ENCODE measurements at places on chromosomes 6 and 20.

DNA sequence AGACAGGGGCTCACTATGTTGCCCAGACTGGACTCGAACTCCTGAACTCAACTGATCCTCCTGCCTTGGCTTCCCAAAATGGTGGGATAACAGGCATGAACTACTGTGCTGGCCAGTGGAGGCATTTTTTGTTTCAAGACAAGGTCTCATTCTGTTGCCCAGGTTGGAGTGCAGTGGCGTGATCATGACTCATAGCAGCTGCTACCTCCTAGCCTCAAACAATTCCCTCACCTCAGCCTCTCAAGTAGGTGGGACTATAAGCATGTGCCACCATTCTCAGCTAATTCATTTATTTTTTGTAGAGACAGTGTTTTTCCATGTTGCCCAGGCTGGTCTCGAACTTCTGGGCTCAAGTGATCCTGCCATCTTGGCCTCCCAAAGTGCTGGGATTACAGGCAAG is 17.2 kb downstream of the ENPP3 start:
- DNase-seq: no peak

GRCh38 chr6:20876561-20876960 is 342.3 kb downstream of the CDKAL1 start:
- DNase-seq: no peak

GRCh38 chr20:59385480-59385879 is 85.1 kb downstream of the EDN3 start:
- DNase-seq: no peak

DNA sequence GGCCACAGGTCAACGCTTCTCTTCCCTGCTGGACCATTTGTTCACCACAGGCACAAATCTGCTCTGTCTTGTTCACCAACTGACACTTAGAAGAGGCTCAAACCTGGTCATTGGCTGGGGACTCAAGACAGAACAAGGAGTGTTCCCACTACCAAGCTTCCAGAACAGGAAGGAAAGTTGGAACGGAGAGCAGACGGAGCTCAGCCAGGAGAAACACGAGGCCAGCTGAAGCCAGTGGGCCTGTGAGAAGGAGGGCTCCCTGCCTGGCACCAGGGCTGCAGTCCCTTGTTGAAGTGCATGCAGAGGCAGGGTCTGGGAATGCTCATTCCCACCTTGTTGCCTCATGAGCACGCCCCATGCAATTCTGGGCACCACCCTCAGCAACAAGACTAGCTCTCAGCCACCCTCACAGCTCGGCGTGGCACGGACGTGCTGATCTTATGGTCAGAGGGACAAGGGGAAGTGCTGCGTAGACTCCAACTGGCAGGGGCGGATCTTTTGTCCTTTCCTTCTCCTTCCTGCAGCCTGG is 236.6 kb upstream of the QKI start:
- no peak for DNase-seq

GRCh38 chr6:157244175-157244574 is 79.1 kb downstream of the TMEM242 start:
- DNase-seq: no peak

- DNase-seq: no peak
Observed at GRCh38 chr6:33324125-33324524, 6.6 kb upstream of the ZBTB22 start.

DNA sequence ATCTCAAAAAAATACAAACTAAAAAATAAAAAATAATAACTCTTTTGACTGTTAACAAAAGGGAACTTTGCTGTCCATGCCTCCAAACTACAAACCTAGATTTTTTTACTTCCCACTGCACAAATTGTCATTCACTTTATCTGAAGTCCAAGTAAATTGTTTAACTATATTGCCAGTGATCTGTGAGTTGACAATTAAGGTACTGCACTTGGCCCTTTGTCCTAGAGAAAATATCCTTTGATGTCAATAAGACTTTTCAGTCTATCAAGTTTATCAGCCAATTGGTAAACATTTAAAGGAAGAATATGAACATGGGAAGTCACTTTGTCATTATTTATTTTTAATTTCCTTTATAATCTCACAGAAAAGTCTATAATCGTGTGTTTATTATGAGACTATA is 19.3 kb upstream of the EPB41L2 start:
- no peak for DNase-seq

DNA sequence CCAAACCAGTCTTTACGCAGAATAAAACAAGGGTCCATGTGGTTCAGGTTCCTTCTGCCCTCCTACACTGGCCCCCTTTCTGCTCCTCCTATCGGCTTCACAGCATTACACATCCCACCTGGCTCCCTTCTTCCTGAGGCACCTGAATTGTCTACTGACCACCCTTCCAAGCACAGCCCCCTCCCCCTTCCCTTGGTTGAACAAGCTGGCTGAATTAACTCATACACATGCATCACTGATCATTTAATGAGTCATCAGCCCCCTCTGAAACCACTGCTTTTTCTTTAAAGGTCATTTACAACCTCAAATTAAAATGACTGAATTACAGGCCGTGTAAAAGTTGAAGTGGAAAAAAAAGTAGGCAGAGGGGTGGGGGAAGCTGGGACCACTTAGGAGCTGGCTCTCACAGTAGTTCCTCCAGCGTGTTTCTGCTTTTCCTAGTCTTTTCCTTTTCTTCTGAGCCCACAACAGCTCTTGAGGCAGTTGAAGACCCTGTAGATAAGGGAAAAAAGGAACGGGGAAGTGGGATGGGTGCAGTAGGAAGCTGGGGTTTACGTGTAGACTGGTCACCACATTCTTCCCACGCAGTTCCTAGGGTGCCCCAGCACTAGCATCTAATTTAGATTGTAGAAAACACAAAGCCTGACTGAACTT is 67.6 kb downstream of the FYN start:
- DNase-seq: peak; percentile 50
